ENCODE measurements at places on chromosomes 12 and 14. TPM values are rescaled to one million over a fixed set of nuclear protein-coding genes. Genes with fewer than 3 reads are reported as not detected.

GRCh38 chr12:795305-795704 lies 42.9 kb downstream of the WNK1 start:
- no peak for DNase-seq

DNA sequence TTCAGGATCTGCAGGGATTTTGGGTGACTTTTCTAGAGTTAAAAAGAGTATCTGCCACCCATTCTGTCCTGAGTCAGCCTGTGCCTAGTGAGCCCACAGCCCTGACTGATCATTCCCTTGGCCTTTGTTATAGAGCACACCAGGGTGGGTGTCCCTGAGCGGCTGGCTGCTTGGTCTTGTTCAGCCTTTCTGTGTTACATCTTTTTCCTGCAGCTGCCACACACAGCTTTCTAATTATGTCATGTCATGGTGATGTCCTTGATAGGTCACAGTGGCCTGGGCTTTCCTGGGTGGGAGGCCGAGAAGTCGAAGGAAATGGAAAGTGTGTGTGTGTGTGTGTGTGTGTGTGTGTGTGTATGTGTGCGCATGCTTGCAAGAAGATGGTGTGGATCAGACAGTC lies 293.2 kb upstream of the CRY1 start:
- DNase-seq, result no peak

DNA sequence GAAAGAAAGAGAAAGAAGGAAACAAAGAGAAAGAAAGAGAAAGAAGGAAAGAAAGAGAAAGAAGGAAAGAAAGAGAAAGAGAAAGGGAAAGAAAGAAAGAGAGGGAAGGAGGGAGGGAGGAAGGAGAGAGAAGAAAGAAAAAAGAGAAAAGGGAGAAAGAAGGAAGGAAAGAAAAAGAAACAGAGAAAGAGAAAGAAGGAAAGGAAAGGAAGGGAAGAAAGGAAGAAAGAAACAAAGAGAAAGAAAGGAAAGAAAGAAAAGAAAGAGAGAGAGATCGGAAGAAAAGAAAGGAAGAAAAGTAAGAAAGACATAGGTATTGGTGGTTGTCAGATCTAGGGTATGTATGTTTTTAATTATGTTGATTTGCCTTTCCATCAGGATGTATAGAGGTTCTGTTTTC lies 342.3 kb downstream of the FOXG1 start:
- DNase-seq, result no peak

GRCh38 chr12:21543151-21543550 lies 17.1 kb downstream of the SPX start:
- DNase-seq, result no peak

- no peak for DNase-seq
These were observed 164.5 kb upstream of the DYRK2 start for GRCh38 chr12:67483871-67484554.

- peak; percentile 77 for DNase-seq
These were observed 266.0 kb upstream of the CRY1 start for GRCh38 chr12:107359382-107359781.

DNA sequence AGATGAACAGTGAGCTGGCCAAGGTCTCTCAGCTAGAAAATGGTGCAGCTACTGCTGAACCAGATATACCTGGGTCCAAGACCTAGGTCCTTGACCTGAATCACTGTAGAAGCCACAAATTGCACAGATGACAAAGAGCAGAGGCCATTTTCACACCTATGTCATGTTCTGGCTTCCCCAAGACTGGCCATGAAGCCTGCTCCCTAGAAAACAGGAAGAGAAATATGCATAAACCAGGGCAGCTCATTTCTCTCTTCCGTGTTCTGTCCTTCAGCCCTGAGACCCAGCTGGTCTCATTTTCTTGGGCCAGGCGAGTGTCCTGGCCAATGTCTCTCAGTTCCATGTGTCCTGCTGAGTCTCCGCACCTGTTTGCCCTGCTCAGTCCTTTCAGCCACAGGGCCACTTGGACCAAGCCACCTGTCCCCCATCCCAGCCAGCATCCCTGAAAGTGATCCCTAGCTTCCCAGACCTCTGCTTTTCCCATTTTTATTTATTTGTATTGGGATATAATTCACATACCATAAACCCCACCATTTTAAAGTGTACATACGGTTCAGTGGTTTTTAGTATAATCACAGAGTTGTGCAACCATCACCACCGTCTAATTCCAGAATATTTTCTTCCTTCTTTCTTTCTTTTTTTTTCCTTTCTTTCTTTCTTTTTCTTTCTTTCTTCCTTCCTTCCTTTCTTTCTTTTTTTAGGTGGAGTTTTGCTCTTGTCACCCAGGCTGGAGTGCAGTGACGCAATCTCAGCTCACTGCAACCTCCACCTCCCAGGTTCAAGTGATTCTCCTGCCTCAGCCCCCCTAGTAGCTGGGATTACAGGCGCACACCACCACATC lies 27.0 kb downstream of the P2RX7 start:
- no peak for DNase-seq

The RFX4 gene
- total RNA-seq, result not detected

GRCh38 chr12:95942524-95943329 lies at the start of gene CCDC38:
TSS of gene CCDC38 (minus strand) at chr12:95942614. CDS start at chr12:95936509, 6,105 bp downstream.
- peak; percentile 28 for DNase-seq

The SLC35E3 gene
- 3.6 TPM for total RNA-seq

- DNase-seq, result no peak
These were observed 16.1 kb upstream of the AICDA start for GRCh38 chr12:8628731-8629130.

The AJUBA gene
- 67.6 TPM for total RNA-seq

DNA sequence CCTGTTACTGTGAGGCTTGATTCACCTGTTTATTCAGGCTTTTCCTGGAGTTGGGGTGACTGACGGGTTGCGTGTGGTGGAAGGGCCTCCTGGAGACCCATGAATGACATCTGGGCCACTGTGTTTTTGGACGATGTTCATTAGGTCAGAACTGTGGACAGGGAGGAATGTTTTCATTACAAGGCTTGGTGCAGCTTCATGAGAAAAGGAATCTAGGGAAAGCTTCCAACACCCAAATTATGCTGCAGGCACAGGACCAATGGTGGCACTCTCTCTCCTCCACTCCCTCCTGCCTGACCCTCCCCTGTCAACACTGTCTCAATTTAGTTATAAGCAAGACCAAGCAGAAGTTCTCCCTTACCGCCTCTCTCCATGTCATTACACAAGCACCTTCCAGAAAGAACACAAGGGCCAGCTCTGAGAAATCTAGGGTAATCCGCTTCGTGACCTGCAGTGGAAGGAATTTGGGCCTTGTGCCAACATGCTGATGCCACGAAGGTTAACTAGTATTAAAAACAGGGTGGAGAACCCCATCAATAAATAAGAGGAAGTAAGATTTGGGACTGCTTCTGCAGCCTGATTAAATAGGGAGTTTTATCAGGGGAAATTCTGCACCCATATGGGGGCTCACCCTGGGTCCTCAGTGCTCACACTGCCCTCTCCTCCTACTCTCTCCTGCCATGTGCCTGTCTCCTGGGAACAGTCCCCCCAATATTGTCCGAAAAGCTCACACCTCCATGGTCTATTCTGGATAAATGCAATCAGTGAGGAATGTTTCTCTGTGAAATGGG lies 200.3 kb downstream of the KTN1 start:
- DNase-seq, result peak; percentile 33

DNA sequence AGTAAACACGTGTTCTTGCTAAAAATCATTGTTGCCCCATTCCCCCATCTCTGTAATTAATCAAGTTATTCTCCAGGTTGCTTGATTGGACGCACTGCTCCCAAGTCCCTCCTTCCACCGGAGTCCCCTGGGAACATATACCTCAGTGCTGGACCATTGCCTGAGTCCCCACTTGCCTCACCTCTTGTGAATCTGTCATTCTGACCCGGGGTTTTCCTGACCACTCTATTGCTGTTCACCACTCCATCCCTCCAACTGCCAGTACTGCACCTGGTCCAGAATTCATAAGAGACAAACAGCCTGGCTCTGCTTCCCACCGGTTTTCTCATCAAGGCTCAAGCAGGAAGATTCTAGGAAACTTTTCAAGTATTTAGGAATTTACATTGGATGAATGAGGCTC lies 555.9 kb downstream of the VRK1 start:
- no peak for DNase-seq

The SMCO3 gene
- under 0.01 TPM for total RNA-seq

- DNase-seq, result no peak
These were observed 237.4 kb downstream of the CHST11 start for GRCh38 chr12:104694161-104694560.

The VSX2 gene
- total RNA-seq, result not detected

GRCh38 chr14:54435500-54435981 lies 5.6 kb downstream of the CNIH1 start:
- DNase-seq, result peak; percentile 84

DNA sequence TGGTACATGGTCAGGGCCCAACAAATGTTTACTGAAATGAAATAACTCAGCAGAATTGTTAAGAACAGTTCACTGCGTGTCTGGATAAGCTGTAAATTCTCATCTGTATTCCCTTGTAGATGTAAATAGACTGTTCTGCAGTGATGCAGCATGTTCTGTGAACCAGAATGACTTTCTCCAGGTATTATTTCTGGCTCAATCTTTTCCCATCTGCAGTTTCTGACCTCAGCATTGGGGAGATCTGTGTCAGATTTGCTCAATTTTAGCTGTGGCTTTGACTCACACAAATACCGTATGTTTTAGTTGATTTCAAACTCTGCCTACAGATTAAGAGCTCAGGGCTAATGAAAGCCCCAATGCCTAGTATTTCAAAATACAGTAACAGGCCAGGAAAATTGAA lies 49.2 kb upstream of the DICER1 start:
- no peak for DNase-seq

The TRHDE gene
- 97.8 TPM for total RNA-seq

GRCh38 chr14:88929656-88930436 lies 105.4 kb downstream of the TTC8 start:
- no peak for DNase-seq

DNA sequence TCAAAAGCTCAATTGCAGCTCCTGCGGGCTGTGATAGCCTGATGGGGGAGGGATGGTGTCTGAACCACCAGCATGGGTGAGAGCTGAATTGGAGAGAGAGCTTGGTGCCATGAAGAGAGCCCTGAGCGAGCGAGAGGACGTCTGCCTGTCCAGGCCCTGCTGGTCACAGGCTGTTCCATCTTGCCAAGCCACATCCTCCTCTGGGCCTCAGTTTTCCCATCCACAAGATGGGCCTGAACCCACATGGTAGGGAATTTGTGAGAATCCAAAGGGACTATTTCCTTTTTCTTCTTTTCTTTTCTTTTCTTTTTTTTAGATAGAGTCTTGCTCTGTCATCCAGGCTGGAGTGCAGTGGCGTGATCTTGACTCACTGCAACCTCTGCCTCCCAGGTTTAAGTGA lies 276.4 kb downstream of the VRK1 start:
- no peak for DNase-seq

DNA sequence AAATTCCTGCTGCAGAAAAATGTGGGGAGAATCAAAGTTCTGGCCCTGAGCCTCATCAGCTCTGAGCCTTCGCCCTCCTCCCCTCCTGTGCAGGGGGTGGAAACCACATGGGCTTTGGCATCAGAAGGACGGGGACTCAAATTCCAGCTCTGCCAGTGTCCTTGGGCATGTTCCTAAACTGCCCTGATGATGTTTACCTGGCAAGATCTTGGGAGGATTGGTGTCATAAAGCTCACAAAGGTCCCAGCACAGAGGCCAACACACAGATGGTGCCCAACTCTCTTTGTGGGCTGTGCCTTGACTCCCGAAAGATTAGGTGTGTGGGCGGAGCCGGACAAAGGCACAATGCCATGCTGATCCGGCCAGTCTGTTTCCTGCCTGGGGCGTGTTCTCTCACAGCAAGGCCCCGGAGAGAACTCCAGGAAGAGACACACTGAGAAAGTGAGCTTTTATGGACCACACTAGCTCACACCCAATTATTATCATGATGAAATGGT lies 20.5 kb upstream of the CLMN start:
- DNase-seq, result no peak

The CMAS gene
- total RNA-seq, result 19.4 TPM

- no peak for DNase-seq
These were observed 102.6 kb upstream of the PRB2 start for GRCh38 chr12:11497995-11498394.

DNA sequence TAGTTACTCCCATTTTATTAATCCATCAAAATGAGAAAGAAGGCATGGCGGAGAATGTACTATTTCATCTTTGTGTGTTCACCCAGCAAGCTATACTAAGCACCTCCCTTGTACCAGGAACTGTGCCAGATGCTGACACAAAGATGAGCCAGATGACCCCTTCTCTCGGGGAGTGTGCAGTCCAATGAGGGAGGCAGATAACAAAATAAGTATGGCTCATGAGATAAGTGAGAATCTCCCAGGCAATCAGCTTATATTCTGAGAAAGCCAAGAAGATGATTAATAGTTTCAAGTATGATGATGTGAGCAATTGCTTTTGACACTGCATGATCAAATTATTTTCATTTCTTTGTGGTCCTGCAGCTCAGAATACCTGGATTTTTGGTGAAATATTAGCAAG lies 1.3 kb upstream of the TMEM233 start:
- DNase-seq, result no peak

The CLEC4D gene
- total RNA-seq, result not detected

- peak; percentile 52 for DNase-seq
These were observed 77.6 kb downstream of the LGMN start for GRCh38 chr14:92670643-92671366.

The P2RX2 gene
- not detected for total RNA-seq

The CCDC38 gene
- total RNA-seq, result not detected

DNA sequence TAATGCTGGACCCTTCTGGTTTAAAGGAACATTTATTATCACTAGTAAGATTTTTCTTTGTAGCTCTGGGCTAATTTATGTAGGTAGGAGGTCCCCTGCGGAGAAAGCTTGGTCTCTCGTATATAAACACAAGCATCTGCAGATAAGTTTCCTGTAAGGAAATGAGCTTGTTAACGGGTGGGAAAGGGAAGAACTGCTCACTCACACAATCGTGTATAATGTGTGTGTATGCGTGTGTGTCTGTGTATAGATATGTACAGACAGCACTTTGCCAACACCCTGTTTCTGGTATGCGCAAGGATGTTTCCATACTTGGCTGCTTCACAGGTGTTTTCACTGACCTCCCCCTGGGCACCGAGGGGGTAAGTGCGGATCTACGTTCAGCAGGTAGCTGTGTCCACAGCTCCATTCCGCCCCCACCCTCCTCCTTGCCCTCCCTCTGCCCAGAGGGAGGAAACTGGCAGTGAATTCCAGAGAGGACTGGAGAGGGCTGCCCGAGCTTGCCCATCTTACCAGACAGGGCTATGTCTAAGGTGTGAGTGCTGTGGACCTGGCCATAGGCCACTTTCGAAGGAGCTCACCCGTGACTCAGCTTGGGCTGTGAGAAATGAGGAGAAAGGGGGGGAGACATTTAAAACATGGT lies 65.2 kb downstream of the NINJ2 start:
- DNase-seq, result no peak
